Muscle of back (tissue), 13 donors: ENCODE measurements at places on chromosomes 2 and 18. TPM values are rescaled to one million over a fixed set of nuclear protein-coding genes. Genes with fewer than 3 reads are reported as not detected.

DNA sequence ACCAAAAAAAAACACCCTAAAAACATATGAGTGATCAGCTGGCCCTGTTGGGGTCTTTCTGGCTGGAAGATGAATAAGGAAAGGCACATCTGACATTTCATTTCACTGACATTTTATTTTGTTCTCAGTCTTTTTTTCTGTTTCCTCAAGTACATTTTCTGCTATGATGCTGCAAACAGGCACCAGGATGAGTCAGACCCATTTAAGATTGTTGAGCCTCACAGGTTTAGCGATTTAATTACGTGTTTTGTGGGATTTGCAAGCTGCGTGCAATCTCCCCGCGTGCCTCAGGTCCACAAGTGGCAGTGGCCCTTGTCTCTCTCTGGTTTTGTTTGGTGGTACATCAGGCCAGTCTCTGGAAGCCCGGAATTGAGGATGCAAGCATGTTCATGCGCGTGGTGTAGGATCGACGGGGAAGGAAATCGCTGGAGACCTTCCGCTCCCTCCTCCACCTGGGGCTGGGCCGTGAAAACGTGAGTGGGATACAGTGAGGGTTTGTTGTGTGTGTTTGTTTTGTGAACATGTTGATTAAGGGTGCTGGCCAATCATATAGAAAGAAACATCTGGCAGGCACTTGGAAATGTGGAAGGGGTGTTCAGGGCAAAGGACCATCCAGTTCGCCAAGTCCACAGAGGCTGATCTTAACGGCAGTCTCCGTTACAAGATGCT is 120.2 kb upstream of the ZNF516 start:
- no peak for DNase-seq

RAX gene
- polyA plus RNA-seq = 0.27 TPM

TRABD2A gene
- polyA plus RNA-seq = 0.55 TPM

MAP3K19 gene
- polyA plus RNA-seq = not detected

POTEC gene
- polyA plus RNA-seq = 0.03 TPM
